Vagina (tissue), 2 donors: ENCODE measurements at places on chromosomes 16 and 17. TPM values are rescaled to one million over a fixed set of nuclear protein-coding genes. Genes with fewer than 3 reads are reported as not detected.

DNA sequence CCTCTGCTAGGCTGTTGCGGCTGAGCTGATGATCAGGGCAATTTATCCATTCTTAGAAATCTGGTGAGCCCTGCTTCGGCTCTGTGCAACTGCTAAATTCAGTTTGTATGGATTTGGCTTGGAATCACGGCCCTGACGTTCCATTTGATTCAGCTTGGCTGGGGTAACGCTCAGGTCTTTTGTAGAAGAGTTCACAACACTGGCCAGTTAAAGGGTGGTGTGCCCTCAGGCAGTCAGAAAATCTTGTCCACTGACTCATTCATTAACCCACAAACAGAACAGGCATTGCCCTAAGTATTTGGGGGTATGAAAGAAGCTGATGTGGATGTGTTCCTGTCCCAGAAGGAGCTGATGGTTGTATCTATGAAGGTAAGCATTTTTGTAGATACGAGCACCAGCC lies 53.9 kb downstream of the GNAO1 start:
- DNase-seq = no peak

Gene KRTAP3-1
- not detected for total RNA-seq

DNA sequence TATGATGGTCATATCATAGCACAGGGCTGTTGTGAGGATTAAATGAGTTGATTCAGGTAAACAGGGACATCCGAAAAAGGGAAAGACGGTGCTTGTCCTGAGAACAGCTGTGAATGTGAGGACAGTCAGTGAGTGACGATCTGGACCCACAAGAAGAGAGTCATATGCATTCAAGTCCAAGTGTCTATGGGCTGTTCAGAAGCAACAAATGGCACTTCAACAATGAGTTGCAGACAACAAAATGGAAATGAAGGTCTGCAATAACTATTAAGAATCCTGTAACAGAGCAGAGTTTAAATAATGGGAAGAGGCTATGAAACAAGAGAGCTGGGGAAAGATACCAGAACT lies 100.3 kb downstream of the ADCY9 start:
- no peak for DNase-seq

GRCh38 chr17:11825572-11826209 lies 171.6 kb downstream of the ZNF18 start:
- DNase-seq = no peak

Gene KRT24
- total RNA-seq = 1.5 TPM

DNA sequence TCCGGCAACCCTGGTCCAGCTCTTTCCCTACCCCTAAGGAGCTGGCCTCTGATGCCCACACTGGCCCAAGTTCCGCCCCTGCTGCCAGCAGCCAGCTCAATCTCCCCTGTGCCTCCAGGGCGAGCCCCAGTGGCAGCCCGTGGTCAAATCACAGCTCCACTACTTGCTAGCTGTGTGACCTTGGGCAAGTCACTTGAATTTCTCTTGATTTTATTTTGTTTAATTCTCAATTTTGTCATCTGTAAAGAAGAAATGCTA lies 10.3 kb downstream of the CASKIN2 start:
- DNase-seq = no peak

DNA sequence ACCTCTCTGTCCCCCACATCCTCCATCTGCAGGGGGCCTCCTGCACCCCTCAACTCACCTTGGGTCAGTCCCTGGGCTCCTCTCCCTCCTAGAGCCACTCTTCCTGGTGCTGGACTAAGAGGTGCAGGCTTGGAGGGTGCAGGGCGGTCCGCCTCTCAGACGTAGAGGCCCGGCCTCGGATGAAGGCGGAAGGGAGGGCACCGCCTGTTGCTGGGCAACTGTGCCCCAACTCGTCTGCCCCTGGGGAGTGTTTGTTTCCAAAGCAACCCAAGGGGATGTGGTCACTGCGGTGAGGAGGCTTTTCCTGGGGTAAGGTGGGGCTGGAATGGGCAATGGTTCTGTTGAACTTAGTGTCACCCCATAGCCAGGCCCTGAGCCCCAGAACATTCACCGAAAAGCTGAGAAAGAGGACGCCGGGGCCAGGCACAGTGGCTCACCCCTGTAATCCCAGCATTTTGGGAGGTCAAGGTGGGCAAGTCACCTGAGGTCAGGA lies at the start of gene C16orf54:
C16orf54 (minus strand) TSS at position 138 of the 493 bp plus-strand sequence. CDS start 1,039 bp downstream, outside the sequence.
- no peak for DNase-seq

GRCh38 chr17:63525190-63525946 lies 2.2 kb downstream of the KCNH6 start:
- DNase-seq = no peak
